ENCODE measurements at places on chromosomes 2 and 18.

DNA sequence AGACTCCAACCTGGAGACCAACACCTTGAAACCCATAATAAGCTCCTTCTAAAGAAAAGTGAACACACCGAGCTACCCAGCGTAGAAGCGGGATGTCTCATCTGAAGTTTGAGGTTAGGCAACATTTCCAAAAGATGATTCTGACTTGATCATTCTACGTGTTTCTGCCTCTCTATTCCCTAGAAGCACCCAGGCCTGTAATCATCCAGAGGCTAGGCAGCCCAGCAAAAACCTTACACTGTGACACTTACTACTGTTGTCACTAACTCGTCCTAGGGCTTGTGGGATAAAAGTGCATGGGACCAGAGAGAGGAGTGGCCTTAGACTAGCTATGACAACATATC lies 1.4 kb downstream of the ZBTB14 start:
- DNase-seq, result no peak

DNA sequence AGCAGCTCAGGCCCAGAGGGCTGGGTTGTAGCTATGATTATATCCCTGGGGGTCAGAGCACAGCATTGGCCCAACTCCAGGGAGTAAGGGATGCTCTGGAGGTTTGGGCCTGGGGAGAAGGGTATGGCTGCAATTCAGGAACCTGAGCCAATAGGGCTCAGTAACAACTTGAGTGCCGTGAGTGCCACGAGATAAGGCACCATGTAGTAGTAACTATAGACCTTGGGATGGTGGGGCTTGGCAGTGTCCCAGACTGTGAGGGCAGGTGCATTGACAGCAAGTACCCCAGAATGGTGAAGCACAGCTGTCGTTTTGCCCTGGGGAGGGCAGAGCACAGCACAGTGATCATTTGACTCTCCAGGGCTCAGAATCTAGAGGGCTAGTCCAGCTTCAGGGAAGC lies 45.1 kb upstream of the ZNF396 start:
- no peak for DNase-seq

DNA sequence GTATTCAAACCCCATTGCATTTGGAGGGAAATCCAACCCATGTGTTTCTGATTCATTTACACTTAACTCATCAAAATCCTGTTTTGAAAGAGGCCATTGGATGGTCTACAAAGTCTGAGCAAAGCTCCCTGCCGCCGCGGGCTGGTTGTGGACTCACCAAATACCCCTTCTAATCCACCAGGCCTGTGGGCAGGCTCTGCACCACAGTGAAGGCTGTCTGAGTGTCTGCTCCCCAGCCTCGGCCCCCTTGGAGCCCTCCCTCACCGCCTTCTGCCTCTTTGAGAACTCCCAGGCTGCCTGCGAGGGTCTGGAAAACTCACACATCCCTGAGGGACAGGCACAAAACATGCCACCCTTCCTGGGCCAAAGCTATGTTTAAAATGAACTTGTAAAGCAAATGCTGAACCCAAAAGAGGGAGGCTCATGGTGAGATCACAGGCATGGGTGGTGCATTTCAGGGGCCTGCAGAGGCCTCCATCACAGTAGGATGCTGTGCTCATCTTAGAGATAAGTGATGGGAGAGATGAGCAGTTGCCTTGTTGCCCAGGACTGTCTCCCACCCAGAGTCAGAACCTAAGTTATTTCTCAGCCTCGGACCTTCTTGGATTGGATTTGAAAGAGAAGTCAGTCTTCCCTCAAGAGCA lies 225.0 kb downstream of the CYP26B1 start:
- DNase-seq, result no peak

- DNase-seq, result no peak
These were observed 18.6 kb downstream of the THNSL2 start for GRCh38 chr2:88188748-88189147.

GRCh38 chr2:181751266-181752030 lies 71.1 kb upstream of the NEUROD1 start:
- no peak for DNase-seq

DNA sequence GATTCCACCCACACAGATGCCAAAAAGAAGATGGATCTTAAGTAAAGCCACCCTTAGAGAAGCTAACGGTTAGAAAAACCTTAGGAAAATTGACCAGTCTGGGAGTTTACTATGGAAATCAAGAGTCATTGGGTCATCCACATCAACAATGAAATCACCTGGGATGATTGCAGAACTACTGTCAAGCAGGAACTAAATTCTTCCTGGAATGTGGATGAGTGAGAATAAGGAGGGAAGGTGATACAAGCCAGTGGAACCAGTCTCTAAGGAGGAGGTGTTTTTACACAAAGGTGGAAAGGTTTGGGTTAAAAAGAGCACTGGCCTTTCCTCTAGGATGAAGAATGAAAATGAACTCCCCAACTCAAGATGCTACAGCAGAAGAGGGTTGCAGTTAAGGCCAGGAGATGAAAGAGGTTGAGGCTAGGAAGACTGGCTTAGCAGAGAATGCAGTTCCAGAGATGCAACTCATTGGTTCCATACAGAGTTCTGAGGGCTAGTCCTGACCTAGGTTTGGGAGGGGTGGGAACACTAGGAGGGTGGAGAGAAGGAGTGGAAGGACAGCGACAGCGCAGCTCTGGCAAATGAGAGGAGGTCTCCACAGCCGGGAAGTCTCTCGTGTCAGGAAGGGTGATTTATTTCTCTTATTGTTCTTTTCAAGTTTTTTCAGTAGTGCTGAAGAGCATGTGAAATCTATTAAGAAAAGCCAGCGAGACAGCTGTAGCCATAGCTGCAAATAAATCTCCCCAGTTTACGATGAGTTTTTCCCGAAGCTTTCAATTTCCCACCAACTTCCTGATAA lies 27.7 kb upstream of the KDM3A start:
- no peak for DNase-seq

DNA sequence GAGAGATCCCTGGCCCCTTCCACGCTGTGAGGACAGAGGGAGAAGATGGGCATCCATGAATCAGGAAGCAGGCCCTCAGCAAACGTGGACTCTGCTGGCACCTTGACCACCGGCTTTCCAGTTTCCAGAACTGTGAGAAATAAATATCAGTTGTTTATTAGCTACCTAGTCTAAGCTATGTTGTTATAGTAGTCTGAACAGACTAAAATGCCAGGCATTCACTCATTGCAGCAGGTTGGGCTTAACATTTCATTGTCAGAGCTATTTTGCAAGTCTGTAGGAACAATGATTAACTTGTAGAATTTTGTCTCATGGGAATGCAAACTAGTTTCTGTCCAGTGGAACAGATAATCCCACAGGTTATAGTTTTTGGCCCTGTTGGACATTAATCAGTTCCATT lies 24.8 kb upstream of the TBC1D8 start:
- DNase-seq, result no peak

DNA sequence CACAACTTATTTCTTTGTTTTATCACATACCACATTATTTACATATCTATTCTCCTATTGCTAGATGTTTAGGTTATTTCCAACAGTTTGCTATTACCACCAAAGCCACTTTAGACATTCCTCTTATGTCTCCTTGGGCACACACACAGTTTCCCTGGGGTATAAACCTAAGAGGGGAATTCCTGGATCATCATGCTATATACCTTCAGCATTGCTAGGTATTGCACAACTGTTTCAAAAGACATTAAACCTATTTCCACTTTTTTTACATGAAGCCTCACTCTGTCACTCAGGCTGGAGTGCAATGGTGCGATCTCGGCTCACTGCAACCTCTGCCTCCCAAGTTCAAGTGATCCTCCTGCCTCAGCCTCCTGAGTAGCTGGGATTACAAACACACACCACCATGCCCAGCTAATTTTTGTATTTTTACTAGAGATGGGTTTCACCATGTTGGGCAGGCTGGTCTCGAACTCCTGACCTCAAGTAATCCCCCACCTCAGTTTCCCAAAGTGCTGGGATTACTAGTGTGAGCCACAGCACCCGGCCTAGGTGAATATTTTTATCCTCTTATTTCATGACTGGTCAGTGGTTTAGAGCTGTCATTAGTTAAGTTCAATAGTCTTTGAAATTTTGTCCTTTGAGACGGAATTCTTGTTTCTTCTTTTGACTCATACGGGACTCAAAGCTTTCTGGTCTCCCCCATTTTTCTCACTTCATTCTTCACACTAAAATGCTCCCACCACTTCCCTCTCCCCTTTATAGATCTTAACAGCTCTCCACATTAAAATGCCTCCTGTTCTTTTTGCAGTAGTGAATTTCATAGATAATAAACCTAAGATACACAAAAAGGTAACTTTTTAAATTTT lies 30.3 kb downstream of the SULT1C4 start:
- DNase-seq, result no peak

DNA sequence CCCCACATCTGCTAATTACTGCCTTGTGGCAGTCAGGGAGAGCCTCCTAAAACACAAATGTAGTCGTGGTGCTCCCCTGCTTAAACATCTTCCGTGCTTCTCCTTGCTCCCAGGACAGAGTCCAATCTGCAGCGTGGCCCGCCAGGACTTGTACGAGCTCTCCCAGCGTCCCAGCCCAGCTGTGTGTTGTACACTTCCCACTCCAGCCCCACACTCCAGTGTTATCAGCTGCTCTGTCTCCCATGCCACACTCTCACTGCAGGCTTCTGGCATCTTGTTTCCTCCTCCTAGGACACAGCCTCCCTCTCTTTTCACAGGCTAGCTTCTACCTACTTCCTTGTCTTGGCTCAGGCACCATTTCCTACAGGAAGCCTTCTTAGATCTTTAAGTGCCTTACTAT lies 199.4 kb downstream of the ALPK2 start:
- no peak for DNase-seq

GRCh38 chr18:51998711-51999110 lies 341.3 kb upstream of the DCC start:
- DNase-seq, result no peak

DNA sequence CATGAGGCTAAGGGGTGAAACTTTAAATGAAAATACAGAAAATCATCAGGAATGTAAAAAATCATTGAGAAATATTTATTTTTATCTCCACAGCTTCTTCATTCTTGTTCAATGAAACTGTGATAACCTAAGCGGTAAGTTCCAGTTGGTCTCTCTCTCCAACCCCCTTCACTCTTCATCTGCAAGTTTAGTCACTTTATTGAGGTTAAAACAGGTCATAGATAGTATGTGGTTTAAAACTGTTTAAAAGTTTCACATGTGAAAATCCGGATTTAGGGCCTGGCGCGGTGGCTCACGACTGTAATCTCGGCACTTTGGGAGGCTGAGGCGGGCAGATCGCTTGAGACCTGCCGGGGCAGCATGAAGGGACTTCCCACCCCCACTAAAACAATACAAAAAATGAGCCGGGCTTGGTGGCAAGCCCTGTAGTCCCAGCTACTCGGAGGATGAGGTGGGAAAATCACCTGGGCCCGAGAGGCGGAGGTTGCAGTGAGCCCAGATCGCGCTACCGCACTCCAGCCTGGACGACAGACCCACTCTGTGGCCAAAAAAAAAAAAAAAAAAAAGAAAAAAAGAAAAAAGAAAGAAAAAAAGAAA lies 1.6 kb upstream of the PHLPP1 start:
- DNase-seq, result no peak

- no peak for DNase-seq
These were observed 162.3 kb upstream of the CCDC68 start for GRCh38 chr18:55121397-55122170.

GRCh38 chr2:72988726-72989273 lies 71.5 kb downstream of the EMX1 start:
- no peak for DNase-seq

DNA sequence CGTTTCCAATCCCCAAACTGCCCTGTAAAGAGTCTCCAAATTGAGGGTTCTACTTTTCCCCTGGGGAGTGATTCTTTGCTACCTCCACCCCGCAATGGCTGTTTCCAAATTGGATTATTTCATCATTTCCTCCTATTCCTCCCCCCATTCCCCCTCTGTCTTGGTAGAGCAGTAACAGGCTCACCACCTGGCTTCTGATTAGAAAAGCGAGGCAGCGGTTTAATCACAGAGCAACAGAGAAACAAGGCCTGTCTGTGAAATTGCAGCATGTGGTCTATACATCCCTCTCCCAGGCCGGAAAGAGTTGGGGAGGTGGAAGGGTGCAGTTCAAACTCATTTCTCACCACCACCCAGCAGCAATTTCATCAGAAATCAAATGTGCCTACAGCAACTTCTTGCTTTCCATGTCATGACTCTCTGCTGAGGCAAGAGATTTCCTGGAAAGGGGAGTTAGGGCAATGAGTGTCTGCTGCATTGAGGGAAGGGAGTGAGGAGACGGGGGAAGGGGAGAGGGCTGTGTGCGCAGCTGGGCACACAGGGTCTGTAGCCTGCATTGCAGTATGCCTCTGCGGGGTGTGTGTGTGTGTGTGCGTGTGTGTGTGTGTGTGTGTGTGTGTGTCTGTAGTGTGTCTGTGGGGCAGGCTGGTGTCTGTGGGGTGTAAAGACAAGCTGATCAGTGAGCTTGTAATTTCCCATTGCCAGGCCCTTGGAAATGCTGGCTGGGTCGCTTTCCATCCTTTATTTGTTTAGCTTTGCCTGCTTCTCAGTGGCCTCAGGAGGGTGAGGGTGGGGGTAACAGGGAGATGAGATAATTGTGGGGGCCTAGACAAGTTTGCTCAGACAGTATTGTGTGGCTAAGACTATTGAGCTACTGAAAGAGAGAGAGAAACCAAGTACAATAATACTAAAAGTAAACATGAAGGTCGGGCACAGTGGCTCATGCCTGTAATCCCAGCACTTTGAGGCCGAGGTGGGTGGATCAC lies 13.5 kb upstream of the IGFBP2 start:
- no peak for DNase-seq

DNA sequence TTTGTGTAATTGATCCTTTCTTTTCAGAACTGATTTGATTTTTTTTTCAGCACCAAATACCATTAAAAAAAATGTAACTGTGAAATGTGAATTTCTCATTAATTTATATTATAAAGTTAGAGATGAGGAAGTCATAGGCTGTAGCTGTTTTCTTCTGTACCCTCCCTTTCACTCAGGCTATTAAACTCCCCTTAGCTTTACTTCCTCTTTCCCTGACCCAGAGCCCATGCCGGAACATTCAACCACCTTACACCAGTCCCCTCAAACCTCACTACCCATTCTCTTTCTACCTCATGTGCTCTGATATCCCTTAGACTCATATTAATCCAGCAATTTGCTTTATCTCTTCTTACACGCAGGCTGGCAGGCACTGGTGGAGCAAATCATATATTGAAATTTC lies 12.4 kb downstream of the GALNT5 start:
- DNase-seq, result peak; percentile 36

DNA sequence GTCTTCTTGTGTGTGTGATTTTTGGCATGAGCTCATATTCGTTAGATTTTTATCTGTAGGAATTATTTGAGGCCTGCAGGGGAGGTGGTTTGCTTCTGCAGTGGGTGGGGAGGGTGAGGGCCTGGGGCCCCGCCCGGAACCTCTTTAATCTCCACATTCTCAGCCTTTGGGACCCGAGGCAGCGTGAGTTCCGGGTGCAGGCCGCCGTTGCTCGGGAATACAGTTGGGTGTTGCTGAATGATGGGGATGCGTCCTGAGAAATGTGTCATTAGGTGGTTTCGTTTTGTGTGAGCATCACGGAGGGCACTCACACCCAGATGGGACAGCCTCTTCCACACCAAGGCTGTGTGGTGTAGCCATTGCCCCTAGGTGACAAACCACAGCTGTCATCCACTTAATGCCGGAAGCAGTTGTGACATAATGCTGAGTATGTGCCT lies 13.7 kb upstream of the GAL3ST2 start:
- peak; percentile 70 for DNase-seq

- DNase-seq, result no peak
These were observed 140.8 kb downstream of the MEIS1 start for GRCh38 chr2:66575625-66576310.

- no peak for DNase-seq
These were observed 151.8 kb downstream of the HDAC4 start for GRCh38 chr2:239249048-239249447.

Measured in HL-60 (cell line).